ENCODE measurements at places on chromosomes 6 and 20.

DNA sequence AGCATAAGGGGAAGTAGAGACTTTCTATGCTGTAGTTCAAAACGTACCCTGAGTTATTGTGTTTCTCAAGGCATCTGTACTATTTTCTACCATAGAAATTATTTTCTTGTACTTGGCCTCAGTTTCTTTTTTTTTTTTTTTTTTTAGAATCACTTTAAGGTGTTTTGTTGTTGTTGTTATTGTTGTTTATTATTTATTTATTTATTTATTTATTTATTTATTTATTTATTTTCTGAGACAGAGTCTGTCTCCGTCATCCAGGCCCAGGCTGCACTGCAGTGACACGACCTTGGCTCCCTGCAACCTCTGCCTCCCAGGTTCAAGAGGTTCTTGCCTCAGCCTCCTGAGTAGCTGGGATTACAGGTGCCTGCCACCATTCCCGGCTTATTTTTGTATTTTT is 179.1 kb downstream of the GRIK2 start:
- DNase-seq: no peak

DNA sequence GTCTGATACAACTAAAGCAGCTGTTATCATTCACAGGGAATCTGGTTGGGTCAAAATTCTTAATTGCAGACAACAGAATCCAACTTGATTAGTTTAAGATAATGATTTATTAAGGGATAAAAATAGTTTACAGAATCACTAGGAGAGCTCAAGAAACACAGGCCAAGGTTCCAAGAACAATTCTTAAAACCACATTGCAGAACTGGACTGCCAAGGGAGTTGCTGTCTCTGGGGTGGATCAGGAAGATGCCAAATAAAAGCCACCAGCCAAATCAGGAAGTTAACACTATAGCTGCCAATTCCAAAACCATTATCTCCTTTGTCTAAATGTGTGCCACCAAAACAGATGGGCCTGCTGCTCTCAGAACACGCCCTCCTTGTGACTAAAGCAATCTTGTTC is 53.7 kb downstream of the NUDT3 start:
- no peak for DNase-seq

- DNase-seq: no peak
These were observed 61.8 kb upstream of the MLN start for GRCh38 chr6:33865478-33866077.

GRCh38 chr6:113299531-113299930 is 557.6 kb upstream of the MARCKS start:
- DNase-seq: no peak

GRCh38 chr20:49935746-49936152 is 448 bp upstream of the RNF114 start:
- DNase-seq: no peak

DNA sequence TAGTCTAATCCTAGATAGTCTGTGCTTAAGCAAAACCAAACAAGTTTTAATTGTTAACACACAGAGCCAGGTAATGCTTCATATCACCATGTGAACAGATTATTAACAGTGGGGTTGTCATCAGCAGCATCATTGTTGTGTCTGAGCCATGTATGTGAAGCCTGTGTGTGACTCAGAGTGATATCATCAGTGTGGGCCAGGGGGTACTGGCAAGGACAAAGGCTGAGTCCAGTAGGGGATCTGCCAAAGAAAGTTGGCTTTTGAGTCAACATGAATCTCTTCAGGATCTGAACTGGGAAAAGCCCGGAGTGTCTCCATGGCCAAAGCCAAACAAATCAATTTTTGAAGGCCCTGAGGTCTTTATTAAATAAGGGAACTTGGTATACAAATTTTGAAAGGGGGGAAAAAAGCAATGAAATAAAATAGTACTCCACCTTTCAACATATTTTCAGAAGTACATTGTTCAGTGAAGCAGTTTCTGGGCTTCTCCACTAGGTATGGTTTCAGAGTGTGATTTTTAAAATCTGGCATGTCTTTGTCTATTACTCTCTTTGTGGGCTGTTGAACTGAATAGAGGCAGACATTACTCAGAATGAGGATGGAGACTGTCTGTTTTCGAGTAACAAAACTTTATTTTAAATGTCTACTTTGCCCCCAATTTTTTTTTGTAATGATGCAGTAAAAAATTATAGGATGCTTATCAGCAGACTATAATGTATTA is 444.2 kb upstream of the JAG1 start:
- DNase-seq: no peak

Measured in activated CD4-positive, alpha-beta memory T cell treated with anti-CD3 and anti-CD28 coated beads for 36 hours (primary cell).